ENCODE measurements at places on chromosomes 7 and 10.
A peak's percentile ranks its signal among the peaks of the same experiment; 100 is the strongest.

- no peak for DNase-seq
Observed at GRCh38 chr7:143882604-143883078, 19.3 kb downstream of the TCAF1 start.

GRCh38 chr10:124799211-124799610 lies 2.4 kb upstream of the ABRAXAS2 start:
- DNase-seq, result no peak

GRCh38 chr10:110491346-110491745 lies 6.4 kb upstream of the DUSP5 start:
- no peak for DNase-seq

GRCh38 chr7:100211342-100211780 lies 8.4 kb upstream of the PVRIG start:
- no peak for DNase-seq

- DNase-seq, result no peak
Observed at GRCh38 chr7:92058899-92059298, 75.4 kb downstream of the CYP51A1 start.

DNA sequence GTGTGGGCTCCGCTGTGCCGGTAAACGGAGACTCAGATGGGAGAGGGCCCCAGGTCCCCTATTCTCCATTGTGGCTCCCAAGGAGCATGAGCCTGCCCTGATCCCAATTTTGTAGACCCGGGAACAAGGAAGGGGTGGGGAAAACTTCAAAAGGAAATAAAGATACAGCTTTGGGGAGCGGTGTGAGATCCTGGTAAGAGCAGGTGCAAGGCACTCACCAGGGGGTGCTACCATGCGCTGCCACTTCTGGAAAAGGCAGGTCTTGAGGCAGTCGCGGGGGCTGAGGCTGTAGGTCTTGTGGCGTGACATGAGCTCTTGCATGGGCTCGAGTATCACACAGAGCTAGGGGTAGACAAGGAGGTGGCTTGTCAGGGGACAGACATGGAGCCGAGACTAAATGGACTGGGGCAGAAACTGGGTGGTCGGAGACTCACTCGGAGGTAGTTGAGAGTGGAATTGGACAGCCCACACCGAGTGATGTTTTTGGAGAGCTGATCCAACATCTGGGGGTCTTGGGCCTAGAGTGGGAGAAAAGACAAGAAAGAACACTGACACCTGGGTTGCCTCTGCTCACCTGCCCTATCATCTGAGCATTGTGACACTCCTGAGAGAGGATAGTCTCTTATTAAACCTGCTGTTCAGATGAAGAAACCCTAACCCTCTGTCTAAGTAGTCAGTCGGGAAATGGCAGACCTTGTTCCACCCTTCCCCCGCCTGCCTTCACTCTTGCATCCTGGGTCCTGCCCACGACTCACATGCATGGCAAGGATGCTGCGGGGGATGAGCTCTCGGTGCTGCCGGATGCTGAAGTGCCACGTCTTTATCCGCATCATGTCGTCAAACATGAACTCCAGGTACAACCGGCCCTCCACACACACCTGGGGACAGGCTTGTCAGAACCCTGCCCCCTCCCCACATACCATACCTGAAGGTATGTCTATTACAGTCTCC lies 10.7 kb downstream of the LDB1 start:
- DNase-seq, result no peak

- no peak for DNase-seq
Observed at GRCh38 chr10:13402021-13402420, 53.9 kb upstream of the SEPHS1 start.

- DNase-seq, result no peak
Observed at GRCh38 chr10:103042129-103042528, 124.0 kb downstream of the CNNM2 start.

DNA sequence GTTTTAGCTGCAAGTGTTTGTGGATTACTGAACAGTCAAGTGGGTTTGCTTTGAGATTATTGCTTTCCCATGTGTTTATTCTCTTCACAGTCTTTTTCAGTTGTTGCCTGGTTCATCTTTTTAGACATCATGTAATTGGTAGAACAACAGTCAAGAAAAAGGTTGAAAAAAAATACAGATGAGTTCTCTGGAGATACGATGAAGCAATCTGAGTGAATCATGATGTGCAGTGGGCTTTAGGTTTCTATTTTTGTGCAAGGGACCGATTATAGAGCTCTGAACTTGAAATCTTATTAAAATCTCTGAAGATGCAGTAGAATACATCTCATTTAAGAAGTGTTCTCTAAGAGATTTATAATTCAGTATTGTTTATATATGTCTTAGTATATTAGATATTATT lies 145.7 kb downstream of the SDK1 start:
- no peak for DNase-seq

DNA sequence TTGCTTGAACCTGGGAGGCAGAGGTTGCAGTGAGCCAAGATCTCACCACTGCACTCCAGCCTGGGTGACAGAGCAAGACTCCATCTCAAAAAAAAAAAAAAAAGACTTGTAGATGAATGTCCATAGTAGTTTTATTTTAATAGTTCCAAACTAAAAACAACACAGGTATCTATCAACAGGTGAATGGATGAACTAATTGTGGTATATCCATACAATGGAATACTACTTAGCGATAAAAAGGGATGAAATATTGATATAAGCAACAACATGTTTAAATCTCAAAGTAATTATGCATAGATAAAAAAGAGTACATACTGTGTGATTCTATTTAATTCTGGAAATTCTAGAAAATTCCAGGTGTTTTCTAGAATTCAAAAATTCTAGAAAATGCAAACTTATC lies 37.5 kb upstream of the MRPS16 start:
- no peak for DNase-seq

DNA sequence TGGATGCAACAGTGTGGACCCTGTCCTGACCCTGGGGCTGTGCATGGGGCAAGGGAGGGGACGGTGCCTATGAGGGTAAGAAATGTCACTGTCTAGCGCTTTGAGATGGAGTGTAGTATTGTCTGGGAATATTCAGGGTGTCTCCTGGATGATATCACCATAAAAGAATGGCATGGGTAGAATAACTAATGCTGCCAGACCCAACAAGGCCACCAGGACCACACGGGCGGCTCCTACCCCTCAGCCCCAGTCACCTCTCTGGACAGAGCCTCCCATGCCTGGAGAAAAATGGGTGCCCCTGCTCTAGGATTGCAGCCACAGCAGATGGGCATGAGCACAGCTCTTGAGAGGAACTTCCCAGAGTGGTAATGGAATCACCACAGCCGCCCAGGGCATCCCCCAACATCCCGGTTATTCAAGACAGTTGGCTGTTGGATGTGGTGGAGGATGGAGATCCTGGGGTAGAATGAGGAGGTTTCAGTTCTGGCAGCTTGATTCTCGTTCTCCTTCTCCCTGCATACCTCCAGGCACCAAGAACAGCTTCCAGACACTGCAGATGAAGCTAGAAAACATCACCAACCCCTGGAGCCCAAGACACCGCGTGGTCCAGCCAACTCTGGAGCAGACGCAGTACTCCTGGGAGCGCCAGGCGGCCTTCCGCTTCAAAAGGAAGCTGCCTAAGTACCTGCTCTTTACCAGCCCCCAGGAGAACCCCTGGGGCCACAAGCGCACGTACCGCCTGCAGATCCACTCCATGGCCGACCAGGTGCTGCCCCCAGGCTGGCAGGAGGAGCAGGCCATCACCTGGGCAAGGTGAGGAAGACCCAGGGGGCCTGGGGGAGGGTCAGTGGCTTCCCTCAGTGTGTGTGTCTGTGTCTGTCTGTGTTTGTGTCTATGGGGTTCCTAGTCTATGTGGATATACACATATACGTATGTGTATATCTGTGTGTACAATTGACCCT lies 6.2 kb downstream of the AOC1 start:
- no peak for DNase-seq

- DNase-seq, result no peak
Observed at GRCh38 chr10:58795560-58795959, 282.9 kb downstream of the BICC1 start.

DNA sequence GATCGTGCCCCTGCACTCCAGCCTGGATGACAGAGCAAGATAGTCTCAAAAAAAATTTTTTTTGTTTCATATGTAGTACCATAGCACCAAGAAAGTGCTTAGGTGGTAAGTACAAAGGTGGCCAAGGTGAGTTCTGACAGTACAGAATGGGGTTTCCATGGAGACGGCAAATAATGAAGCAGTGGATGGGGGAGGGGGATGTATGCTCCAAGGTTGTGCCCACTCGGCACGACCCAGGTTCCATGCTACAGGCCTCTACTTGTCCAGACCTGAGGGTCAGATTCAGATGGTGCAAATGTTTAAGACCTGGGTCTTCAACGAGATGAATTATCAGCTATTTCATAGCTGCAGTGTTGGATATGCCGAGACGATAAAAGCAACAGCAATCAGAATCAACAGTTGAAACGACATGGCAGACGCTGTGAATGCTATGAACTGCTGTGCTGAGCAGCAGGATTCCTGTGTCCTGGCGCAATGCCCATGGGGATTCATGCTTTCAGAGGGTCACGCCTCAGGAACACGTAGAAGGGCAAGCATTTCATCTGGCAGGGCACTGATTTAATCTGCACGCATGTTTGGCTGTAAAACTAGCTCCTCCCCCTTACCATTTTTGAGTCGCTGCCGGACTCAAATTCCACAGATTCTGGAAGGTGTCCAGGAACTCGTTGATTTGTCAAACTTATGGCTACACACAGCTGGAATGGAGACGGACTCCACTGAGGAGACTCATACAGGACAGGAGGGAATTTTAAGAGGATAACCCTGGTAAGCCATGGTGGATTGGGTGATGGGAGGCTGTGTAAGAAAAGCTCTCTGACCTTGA lies 256.5 kb downstream of the FRMD4A start:
- DNase-seq, result peak; percentile 77

GRCh38 chr7:102938679-102939078 lies 25.9 kb downstream of the LRRC17 start:
- DNase-seq, result no peak

DNA sequence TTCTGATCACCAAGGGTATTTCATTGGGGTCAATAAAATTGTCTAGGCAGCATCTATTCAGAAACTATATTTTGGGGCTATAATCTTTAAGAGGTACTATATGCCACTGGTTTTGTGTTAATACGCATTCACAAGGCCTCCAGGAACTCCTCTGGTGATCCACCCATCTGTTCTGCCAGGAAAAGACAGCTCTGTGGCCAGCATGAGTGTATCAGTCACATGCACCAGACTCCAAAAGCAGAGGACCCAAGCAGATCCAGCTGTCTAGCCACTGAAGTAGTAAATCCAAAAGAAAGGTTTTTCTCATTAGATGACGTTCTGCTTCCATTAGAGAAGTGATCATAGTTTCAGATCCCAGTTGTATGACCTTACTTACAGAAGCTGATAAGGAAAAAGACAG lies 199.6 kb upstream of the CELF2 start:
- DNase-seq, result no peak

DNA sequence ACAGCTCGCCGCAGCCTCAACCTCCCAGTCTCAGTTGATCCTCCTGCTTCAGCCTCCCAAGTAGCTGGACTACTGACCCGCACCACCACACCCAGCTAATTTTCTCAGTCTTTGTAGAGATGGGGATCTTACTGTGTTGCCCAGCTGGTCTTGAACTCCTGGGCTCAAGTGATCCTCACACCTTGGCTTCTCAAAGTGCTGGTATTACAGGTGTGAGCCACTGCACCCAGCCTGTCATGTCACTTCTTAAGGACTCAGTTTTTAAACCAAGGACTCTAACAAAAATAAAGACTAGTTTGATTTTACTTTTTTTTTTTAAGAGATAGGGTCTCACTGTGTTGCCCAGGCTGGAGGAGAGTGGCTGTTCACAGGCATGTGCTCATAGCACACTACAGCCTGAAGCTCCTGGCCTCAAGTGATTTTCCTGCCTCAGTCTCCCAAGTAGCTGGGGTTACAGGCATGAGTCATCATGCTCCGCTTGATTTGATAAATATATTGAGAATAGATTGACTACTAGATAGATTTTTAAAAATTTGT lies 16.5 kb upstream of the PPP3CB start:
- no peak for DNase-seq

DNA sequence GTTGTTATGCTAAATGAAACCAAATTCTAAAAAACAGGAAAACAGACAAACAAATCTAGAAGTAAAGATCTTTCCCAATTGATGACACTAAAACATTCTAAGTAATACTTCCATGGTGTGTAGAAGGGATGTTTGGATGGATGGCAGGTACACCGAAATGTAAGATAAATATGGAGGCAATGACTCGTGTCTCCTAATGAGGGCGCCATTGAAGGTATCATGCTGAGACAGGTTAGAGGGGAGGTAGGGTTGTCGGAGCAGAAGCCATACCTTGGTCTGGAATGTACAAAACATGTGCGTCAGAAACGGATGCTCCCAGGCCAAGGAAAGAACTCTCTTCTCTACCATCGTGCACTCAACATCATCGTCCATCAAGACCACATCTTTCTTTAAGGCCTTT lies 101.4 kb downstream of the PRKCQ start:
- DNase-seq, result no peak

- DNase-seq, result no peak
Observed at GRCh38 chr7:43655584-43655983, 72.7 kb downstream of the STK17A start.

DNA sequence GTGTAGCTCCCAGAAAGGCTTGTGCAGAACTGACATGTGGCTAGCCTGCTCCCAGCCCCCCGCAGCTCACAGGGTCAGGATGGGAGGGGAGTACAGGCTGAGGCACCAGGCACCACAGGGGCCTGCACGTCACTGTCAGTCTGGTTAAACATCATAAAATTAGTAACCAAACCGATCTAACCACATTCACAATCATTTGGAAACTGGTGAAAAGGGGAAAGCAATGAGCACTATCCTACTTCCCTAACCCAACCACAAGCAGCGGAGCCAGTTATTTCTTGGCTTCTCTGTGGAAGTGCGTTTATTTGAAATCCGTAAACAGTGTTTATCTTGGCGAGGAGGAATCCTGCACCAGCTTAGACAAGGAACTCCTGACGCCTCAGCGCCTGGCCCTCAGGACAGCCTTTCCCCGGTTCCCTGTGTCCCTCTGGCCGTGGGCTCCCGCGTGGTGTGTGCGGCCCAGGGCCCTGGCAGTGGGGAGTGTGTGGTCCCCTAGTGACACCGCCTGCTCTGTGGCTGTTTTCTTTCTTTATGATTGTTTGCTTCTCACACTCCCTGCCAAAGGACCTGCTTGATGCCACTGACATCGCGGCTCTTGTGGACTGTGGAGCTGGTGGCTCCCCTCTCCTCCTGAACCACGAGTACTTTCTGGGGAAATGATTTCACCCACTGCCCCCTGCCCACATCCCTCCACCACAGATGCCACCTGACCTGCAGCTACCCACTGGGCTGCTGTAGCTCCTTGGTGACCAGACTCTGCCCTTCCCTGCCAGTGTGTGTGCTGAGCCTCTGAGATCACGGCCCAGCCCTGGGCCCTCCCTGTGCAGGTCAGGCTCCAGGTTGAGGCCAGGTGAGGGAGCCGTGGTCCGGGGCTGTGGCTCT lies 38.0 kb downstream of the INPP5A start:
- DNase-seq, result peak; percentile 16

DNA sequence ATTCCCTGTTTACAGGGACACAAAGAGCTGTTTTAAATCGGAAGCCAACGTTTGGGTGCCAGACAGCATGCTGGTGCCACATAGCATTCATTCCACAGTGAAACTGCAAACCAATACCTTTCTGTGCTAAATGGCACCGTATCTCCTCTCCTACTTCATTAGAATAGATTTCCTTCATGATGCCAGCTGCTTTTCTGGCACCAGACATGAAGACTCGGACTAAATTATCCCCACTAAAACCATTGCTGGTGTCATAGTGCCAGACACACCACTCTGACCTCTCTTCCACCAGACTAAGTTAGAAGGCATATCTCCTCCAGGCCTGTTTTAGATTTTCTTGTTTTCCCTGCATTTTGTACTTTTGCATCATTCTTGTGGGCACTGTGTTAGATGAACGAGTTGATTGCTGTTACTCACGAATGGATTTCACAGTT lies 155.1 kb downstream of the ETV1 start:
- no peak for DNase-seq
